PC-3 (cell line): ENCODE measurements at places on chromosomes 5 and 9. TPM values are rescaled to one million over a fixed set of nuclear protein-coding genes. Genes with fewer than 3 reads are reported as not detected.

ZNF484 gene
- 3.8 and 3.9 TPM in 2 replicates for total RNA-seq

PPP2CA gene
- total RNA-seq = 184 and 292 TPM in 2 replicates

DAB2 gene
- total RNA-seq = 11.8 and 14.1 TPM in 2 replicates

AK8 gene
- 0.55 TPM in 1 of 2 replicates, not detected in the other for total RNA-seq

IL13 gene
- total RNA-seq = not detected in 2 replicates

NUTM2G gene
- not detected in 2 replicates for total RNA-seq

CCDC112 gene
- total RNA-seq = 6.9 and 7.2 TPM in 2 replicates

GRCh38 chr5:31640573-31640972, 1.6 kb downstream of the PDZD2 start:
- H3K36me3 ChIP-seq = no peaks in the 10 kb centered on the region
- H3K4me3 ChIP-seq = no peak overlapping the region
- no peak for DNase-seq
- H3K27me3 ChIP-seq = peaks cover 52% of the 10 kb centered on the region
- peaks cover 5% of the 10 kb centered on the region; the same call in 1 of the 2 replicates for H3K4me1 ChIP-seq

DNA sequence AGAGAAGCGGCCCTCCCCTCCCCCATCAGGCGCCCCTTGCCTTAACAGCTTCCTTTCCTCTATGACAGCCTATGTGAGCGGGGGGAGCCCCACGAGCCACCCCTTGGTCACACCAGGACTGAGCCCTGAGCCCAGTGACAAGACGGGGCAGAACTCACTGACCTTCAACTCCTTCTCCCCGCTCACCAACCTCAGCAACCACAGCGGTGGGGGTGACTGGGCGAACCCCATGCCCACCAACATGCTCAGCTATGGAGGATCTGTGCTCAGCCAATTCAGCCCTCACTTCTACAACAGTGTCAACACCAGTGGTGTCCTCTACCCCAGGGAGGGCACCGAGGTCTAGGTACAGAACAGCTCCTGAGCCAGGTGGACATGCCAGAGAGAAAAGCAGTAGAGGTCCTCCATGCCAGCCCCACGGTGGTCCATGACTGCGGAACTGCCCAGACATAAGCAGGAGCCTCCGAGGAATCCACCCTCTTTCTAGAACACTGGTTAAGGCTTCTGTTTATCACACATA, 2.6 kb downstream of the FOXI1 start:
- no peak overlapping the region for H3K4me3 ChIP-seq
- H3K27me3 ChIP-seq = no peaks in the 10 kb centered on the region
- no peaks in the 10 kb centered on the region for H3K36me3 ChIP-seq
- peaks cover 3% of the 10 kb centered on the region; the same call in 1 of the 2 replicates for H3K4me1 ChIP-seq
- DNase-seq = no peak

- H3K4me1 ChIP-seq = peaks cover 7% of the 10 kb centered on the region; the same call in 1 of the 2 replicates
- no peak overlapping the region for H3K27ac ChIP-seq
- H3K27me3 ChIP-seq = no peaks in the 10 kb centered on the region
- no peak for DNase-seq
- no peak overlapping the region for H3K4me3 ChIP-seq
Measured at GRCh38 chr9:131918481-131918880, 161.2 kb downstream of the MED27 start.

DNA sequence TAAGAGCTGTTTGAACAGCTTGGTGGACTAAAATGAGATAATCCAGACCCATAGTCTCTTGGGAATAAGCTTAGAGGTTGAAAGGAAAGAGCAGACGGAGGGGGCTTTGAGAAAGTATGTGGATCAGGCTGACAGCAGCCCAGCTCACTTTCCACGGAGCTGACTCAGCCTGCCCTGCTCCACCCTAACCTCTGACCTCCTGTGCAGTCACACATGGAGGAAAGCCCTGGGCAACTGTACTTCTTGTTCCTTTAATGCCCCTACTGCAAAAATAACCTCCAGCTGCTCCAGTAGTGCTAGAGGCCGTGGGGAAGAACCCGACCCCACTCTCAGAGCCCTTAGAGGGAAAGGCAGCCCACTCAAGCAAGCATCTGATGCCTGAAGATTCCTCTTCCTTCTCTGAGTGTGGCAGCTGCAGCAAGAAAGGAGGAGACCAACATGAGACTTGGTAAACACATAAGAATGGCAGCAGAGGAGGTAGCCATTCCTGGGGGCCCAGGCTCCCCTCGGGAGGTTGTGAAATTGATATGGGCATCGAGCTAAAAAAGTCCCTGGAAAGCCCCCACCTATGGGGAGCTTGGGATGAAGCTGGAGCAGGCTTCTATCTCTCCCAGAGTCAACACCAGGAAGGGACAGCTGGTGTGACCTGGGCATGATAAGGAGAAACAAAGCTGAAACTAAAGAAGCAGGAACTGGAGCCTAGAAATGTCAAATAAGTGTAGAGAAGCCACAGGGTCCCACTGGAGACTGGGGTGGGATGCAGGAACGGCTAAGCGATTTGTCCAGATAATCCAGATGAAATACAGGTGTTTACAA, 204.3 kb downstream of the PIK3R1 start:
- H3K4me3 ChIP-seq = no peak overlapping the region
- H3K36me3 ChIP-seq = no peaks in the 10 kb centered on the region
- H3K27ac ChIP-seq = no peak overlapping the region
- H3K27me3 ChIP-seq = no peaks in the 10 kb centered on the region

DNA sequence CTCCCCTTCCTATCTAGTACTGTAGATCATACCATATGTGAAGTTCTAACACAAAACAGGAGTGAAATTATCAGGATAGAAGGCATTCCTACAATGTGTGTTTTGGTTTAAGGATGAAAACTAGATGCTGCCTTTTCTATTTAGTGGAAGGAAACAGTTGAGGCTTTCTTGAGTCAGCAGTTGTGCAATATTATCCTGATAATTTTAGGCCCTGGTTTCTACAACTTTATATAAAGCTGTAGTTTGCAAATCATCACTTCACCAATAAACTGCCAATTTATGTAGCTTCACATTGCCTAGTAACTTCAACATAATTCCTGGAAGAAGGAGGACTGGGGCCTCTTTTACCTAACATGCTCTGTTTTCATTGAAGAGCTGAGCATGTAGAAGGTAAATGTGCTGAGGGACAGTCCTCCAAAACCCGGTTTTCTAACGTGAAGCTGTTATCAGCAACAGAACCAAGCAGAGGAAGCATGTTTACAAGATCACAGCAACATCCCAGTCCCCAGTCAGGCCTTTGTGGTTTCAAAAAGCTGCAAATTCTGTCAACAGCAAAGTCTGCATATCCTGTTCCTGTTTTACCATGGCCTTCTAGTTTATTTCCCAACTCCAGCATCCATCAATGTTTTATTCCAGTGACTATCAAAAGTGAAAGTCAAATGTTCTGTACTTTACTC, 513.4 kb upstream of the MEF2C start:
- peak overlapping the region; percentile 45 for H3K27ac ChIP-seq
- no peak for DNase-seq
- no peaks in the 10 kb centered on the region for H3K36me3 ChIP-seq
- H3K4me3 ChIP-seq = no peak overlapping the region

DNA sequence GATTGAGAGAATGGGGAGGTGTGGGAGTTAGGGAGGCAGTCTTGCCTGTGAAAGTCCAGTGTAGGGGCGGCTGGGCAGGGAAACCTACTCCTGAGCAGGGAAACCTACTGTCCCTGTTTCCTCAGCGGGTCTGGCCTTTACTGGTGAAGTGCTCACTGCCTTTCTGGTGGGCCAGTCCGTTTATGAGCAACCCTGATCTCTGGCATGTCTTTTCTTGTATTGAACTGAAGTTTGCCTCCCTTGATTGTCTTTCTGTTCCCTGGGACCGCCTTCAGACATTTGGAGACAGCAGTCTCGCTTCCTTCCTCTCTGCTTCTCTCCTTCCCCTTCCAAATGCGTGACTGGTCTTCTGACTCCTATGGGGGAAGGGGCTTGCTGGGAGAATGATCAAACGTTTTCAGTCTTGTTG, 2.9 kb downstream of the SNX18 start:
- no peak overlapping the region for H3K27ac ChIP-seq
- DNase-seq = peak; percentile 20
- no peaks in the 10 kb centered on the region for H3K36me3 ChIP-seq
- no peaks in the 10 kb centered on the region for H3K27me3 ChIP-seq
- H3K4me1 ChIP-seq = peaks cover 36% of the 10 kb centered on the region
- peak overlapping the region; percentile 67 for H3K4me3 ChIP-seq

DNA sequence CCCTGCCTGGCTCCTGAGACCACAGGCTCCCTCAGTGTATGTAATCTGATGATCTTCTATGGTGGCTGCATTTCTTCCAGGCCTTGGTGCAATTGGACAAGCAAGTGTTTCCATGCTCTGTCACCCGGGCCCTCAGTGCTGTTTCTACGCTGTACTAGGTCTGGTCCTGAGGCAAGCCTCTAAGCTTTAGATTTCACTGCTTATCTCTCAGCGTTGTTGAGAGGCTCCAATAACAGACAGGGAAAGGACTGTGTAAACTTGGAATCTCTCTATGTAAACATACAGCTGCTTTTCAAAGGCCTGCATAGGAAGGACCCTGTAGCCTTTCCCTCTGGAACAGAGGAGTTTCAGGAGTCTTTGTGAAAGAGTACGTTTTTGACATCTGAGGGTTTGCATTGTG, 38.6 kb upstream of the NFIB start:
- DNase-seq = no peak
- no peaks in the 10 kb centered on the region for H3K36me3 ChIP-seq

DNA sequence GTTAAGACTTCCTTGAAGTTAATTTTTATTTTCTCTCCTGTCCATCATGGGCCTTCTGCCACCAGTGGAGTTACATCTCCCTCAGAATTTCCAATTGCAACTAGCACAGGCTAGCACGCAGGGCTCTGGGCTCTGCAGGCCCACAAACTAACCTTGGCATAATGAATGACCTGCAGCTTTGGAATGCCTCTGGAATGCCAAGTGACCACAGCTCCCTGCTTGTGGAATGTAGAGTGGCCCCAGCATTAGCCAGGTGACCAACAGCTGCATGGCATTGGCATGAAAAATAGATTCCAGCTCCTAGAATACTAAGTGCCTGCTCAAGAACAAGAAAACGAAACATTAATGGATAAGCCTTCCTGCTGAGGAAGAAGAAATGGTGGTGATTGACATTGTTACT, 726.1 kb downstream of the BRINP1 start:
- H3K27ac ChIP-seq = no peak overlapping the region
- H3K4me1 ChIP-seq = no peaks in the 10 kb centered on the region
- no peaks in the 10 kb centered on the region for H3K27me3 ChIP-seq
- DNase-seq = peak; percentile 1
- H3K4me3 ChIP-seq = no peak overlapping the region

DNA sequence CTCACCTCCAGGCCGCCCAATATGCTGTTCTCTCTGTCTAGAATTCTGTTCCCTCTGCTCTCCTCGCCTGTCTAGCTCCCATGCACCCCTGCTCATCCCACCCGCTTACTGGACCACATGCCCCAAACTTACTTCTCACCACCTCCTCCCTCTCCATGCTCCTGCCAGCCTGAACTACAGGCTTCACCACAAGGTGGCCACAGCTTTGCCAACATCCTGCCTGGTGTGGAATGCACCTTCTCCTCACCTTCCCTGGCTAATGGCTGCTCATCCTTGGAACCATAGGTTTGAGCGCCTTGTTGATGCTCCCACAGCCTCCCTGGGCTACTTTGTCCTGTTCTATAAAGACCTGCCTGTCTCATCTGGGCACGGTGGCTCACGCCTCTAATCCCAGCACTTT, 9.6 kb downstream of the LAMC3 start:
- no peak overlapping the region for H3K4me3 ChIP-seq
- no peak overlapping the region for H3K27ac ChIP-seq
- DNase-seq = peak; percentile 8
- H3K27me3 ChIP-seq = no peaks in the 10 kb centered on the region

GRCh38 chr5:102222772-102223171, 73.3 kb downstream of the SLCO4C1 start:
- peak; percentile 25 for DNase-seq
- H3K27ac ChIP-seq = no peak overlapping the region
- H3K4me1 ChIP-seq = no peaks in the 10 kb centered on the region
- no peaks in the 10 kb centered on the region for H3K36me3 ChIP-seq
- H3K4me3 ChIP-seq = no peak overlapping the region

DNA sequence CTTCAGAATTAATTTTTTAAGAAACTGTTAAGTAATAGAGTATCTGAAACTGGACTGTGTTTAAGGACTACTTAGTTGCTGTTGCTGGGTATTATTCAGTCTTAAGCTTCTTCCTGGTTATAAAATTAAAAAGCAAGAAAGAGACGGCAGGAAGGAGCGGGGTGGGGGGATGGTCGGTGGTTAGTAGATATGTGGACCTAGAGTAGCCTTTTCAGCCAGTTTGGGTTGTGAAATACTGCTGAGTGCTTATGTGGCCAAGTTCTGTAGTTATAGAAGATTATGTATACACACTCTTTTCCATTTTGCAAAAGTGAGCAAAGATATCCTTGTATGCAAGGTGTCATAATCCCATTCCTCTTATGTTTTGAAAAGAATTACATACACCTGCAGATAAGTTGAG, 28.5 kb downstream of the TRIO start:
- no peak overlapping the region for H3K27ac ChIP-seq
- peaks cover 82% of the 10 kb centered on the region for H3K4me1 ChIP-seq
- H3K36me3 ChIP-seq = peaks cover 2% of the 10 kb centered on the region; the same call in 1 of the 2 replicates
- DNase-seq = no peak
- H3K4me3 ChIP-seq = no peak overlapping the region

GRCh38 chr5:402615-403359, 40.2 kb upstream of the EXOC3 start:
- peaks cover 19% of the 10 kb centered on the region for H3K4me1 ChIP-seq
- no peak overlapping the region for H3K4me3 ChIP-seq
- H3K36me3 ChIP-seq = no peaks in the 10 kb centered on the region

GRCh38 chr5:112635771-112636731, 101.6 kb upstream of the APC start:
- peak overlapping the region; percentile 78 for H3K27ac ChIP-seq
- H3K27me3 ChIP-seq = no peaks in the 10 kb centered on the region
- H3K36me3 ChIP-seq = no peaks in the 10 kb centered on the region
- peaks cover 14% of the 10 kb centered on the region for H3K4me1 ChIP-seq
- peak; percentile 37 for DNase-seq
- H3K4me3 ChIP-seq = no peak overlapping the region

DNA sequence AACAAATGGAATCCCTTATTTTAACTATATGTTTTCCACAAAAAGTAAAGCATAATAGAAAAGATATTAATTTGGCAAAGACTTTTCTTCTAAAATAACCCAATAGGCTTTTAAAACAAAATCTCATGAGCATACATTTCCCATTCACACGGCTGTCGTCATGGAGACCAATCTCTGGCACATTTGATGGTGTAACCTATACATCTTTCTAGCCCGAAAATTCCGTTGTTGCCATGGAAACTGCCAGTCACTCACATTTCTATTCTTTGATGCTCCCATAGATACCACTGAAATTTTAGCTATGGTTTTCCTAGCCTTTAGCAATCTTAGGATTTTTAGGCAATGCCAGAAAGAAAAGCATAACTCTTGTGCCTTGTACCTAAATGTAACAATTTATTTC, 262.9 kb upstream of the TRPM3 start:
- no peak overlapping the region for H3K4me3 ChIP-seq
- peaks cover 11% of the 10 kb centered on the region for H3K27me3 ChIP-seq
- no peaks in the 10 kb centered on the region for H3K4me1 ChIP-seq
- H3K27ac ChIP-seq = no peak overlapping the region

DNA sequence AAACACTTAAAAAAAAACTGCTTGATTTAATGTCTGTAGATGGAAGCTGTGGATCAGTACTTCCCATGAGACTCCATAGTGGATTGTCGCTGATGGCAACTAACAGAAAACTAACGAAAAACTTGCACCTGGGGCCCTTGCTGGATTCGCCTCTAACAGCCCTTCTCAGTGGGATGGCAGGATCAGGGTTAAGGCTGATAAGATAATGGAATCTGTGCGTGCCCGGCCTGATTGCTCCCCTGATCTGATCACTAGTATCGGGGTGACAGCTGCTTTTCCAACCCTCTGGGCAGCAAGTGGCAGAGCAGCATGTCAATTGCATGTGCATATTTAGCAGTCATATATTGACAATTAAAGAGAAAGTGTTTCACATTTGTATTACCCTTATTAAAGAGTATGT, 185.8 kb upstream of the ELAVL2 start:
- H3K27me3 ChIP-seq = no peaks in the 10 kb centered on the region
- no peaks in the 10 kb centered on the region for H3K4me1 ChIP-seq
- no peak overlapping the region for H3K4me3 ChIP-seq
- no peaks in the 10 kb centered on the region for H3K36me3 ChIP-seq
- H3K27ac ChIP-seq = no peak overlapping the region
